ENCODE measurements at places on chromosomes 7 and 10. TPM values are rescaled to one million over a fixed set of nuclear protein-coding genes. Genes with fewer than 3 reads are reported as not detected.

DNA sequence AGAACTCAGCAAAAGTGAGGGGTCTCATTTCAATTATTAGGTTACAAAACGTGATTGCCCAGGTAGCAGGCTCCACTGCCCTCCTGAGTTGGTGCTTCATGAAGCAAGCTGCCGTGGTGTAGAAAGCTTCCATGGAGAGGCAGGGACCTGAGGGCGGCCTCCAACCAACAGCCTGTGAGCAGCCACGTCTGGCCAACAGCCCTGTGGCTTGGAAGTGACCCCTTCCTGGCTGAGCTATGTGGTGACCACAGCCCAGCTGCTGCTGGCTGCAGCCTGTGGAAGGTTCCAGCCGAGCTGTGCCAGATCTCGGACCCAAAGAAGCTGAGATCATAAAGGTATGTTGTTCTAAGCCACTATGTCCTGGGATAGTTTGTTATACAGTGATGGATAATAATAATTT, 122.5 kb upstream of the KLF6 start:
- no peak for DNase-seq

DNA sequence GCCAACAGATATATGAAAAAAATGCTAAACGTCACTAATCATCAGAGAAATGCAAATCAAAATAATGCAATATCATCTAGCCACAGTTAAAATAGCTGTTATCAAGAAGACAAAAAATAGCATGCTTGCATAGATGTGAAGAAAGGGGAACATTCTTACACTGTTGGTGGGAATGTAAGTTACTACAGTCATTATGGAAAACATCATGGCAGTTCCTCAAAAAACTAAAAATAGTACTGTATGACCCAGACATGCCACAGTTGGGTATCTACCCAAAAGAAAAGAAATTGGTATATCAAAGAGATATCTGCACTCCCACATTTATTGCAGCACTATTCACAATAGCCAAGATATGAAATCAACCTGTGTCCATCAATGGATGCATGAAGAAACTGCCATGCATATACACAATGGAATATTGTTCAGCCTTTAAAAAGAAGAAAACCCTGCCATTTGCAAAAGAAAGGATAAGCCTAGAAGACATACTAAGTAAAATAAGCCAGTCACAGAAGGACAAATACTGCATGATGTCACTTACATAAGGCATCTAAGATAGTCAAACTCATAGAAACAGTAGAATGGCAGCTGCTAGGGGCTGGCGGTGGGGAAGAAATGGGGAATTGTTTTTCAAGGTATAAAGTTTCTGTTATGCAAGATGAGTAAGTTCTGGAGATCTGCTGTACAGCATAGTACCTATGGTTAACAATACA, 107.0 kb downstream of the PTPN20 start:
- DNase-seq = no peak

GRCh38 chr10:49688920-49689319, 9.5 kb downstream of the C10orf53 start:
- DNase-seq = no peak

DNA sequence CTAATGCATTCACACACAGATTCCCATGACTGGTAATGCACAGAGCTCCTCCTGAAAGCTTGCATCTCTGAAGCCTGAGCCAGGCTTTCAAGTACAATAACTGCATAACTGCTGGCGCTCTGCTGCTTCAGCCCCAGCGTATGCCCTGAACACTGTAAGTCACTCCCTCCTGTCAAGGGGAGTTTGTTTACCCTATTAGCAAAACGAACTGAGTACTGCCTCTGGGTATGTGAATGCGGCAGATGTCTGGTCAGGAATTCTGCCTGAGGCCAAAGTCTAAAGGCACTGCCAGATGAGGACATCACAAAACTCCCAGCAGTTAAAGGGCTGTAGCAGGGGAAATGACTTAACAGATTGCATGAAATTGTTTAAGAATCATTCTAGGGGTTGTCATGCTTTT, 97.7 kb downstream of the NRCAM start:
- DNase-seq = no peak

- peak; percentile 34 for DNase-seq
Observed at GRCh38 chr7:45699015-45699309, 124.8 kb downstream of the ADCY1 start.

GRCh38 chr10:119270762-119271366, 63.5 kb downstream of the GRK5 start:
- DNase-seq = no peak

GRCh38 chr10:17737027-17737965, 14.7 kb upstream of the TMEM236 start:
- no peak for DNase-seq

DNA sequence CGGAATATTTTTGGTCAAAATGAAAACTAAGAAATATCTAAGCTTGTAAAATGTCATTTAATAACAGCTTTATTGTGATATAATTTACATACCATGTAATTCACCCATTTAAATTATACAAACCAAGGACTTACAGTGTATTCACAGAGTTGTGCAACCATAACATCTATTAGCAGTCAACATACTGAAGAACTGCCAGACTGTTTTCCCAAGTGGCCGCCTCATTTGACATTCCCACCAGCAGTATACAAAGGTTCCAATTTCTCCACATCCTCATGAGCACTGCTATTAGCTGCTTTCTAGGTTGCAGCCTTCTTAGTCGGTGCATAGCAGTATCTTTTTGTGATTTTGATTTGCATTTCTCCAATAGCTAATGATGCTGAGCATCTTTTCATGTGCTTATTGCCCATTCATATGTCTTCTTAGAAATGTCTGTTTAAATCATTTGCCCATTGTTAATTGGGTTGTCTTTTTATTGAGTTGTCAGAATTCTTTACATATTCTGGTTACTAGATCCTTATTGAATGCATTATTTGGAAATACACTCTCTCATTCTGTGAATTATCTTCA, 153.0 kb upstream of the FGFR2 start:
- no peak for DNase-seq

DNA sequence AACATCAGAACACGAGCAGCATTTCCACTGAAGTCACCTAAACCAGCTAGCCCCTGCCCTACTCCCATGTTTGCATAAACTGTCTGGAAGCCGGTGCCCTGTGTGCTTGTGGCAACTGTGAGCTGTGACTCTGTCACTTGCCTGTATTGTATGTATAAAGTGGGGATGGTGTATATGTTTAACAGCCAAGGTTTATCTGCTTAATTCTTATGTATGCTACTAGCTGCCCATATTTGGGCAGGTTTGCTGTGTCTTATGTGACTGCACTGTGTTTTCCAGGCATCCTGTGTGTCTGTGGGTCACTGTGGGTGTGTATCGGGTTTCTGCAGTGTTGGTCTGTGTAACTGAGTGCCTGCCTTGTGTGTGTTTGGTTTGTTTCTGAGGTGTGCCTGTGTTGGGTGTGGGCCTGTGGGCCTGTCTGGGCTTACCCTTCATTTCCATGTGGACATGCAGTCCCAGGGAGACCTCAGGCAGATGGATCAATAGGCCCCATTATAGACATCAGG, 9.3 kb downstream of the LBX1 start:
- DNase-seq = no peak

GRCh38 chr10:119203006-119203405, 4.4 kb upstream of the GRK5 start:
- DNase-seq = no peak

DNA sequence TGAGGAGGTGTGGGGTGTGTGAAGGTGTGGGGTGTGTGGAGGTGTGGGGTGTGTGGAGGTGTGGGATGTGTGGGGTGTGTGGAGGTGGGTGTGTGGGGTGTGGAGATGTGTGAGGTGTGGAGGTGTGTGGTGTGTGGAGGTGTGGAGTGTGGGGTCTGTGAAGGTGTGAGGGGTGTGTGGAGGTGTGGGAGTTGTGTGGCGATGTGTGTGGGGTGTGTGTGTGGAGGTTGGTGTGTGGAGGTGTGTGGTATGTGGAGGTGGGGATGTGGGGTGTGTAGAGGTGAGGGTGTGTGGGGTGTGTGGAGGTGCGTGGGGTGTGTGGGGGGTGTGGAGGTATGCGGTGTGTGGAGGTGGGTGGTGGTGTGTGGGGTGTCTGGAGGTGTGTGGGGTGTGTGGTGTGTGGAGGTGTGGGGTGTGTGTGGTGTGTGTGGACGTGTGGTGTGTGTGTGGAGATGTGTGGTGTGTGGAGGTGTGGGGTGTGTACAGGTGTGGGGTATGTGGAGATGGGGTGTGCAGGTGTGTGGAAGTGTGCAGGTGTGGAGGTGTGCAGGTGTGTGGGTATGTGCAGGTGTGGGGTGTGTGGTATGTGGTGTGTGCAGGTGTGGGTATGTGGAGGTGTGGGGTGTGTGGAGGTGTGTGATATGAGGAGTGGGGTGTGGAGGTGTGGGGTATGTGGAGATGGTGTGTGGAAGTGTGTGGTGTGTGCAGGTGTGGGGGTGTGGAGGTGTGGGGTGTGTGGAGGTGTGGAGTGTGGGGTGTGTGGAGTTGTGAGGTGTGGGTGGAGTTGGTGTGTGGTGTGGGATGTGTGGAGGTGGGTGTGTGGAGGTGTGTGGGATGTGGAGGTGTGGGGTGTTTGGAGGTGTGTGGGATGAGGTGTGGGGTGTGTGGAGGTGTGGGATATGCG, 34.5 kb downstream of the SPDYE17 start:
- DNase-seq = no peak

GRCh38 chr10:52454491-52454890, 140.4 kb downstream of the DKK1 start:
- DNase-seq = no peak

DNA sequence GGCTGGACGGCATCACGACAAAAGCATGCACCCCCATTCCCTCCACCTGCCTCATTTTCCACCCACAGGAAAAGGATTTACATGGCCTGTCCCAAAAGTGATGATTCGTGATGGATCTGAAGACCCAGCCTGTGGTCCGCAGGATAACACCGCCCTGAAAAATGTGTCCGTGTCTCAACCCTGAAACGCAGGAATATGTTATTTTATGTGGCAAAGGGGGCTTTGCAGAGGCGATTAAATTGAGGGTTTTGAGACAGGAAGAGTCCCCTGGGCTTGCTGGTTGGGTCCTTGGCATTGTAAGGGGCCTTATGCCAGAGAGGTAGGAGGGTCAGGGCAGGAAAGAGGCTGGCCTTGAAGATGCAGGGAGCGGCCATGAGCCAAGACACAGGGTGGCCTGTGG, 80.2 kb upstream of the PPP2R2D start:
- peak; percentile 8 for DNase-seq

DNA sequence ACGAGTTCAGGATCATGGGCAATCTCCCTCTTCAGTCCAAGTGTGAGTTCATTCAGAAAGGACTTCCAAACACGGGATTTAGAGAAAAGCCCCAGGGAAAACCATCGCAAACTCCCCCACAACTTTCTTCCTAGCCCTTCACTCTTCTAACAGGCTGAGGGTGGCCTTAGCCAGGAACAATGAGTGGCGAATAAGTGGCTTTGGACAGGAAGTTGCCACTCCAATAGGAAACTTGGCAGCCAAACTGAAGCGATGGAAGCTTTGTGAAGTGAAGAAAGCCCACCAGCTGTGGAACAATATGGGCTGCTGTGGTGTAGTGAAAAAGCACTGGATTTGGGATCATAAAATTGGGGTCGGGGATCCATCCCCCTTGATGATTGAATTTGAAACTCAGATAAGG, 193.2 kb downstream of the TEX36 start:
- no peak for DNase-seq

GRCh38 chr7:91288208-91288824, 24.1 kb downstream of the FZD1 start:
- DNase-seq = no peak

DNA sequence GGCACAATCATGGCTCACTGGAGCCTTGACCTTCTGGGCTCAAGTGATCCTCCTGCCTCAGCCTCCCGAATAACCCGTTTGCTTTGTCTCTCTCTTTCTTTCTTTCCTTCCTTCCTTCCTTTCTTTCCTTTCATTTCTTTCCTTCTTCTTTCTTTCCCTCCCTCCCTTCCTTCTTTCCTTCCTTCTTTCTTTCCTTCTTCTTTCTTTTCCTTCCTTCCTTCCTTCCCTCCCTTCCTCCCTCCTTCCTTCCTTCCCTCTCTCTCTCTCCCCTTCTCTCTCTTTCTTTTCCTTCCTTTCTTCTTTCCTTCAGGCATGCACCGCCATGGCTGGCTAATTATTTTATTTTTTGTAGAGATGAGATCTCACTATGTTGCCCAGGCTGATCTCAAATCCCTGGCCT, 57.9 kb upstream of the NPTX2 start:
- DNase-seq = no peak

DNA sequence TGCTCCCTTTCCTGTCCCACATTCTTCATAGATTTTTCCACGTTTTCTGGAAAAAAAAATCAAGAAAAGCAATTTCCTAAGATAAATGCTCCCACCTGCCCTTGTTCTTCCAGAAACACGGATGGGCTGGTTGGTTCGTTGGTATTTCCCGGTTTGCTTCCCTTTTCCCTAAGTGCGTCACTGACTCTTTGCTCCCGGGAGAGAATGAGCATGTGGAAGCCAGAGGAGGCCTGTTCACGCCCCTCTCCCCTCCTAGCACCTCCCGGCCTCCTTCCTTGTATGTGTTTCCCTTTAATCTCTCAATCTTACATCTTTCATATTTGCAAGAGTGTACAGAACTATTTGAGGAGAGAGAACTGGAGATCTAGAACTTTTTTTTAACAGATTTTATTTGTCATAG, 442.0 kb downstream of the GFRA1 start:
- no peak for DNase-seq

- DNase-seq = no peak
Observed at GRCh38 chr10:31866118-31866670, 62.4 kb downstream of the ARHGAP12 start.

The SLC13A1 gene
- not detected for total RNA-seq

The MRLN gene
- total RNA-seq = not detected

The OPN4 gene
- not detected for total RNA-seq

The CALML5 gene
- 31.0 TPM for total RNA-seq

The ABCB4 gene
- 2.8 TPM for total RNA-seq

The LIPK gene
- not detected for total RNA-seq

The C7orf57 gene
- not detected for total RNA-seq

The LGI1 gene
- not detected for total RNA-seq

The OR6V1 gene
- not detected for total RNA-seq

The KLLN gene
- 0.66 TPM for total RNA-seq

Measured in breast epithelium (tissue), 4 donors.